ENCODE measurements at places on chromosomes 1 and 21.

DNA sequence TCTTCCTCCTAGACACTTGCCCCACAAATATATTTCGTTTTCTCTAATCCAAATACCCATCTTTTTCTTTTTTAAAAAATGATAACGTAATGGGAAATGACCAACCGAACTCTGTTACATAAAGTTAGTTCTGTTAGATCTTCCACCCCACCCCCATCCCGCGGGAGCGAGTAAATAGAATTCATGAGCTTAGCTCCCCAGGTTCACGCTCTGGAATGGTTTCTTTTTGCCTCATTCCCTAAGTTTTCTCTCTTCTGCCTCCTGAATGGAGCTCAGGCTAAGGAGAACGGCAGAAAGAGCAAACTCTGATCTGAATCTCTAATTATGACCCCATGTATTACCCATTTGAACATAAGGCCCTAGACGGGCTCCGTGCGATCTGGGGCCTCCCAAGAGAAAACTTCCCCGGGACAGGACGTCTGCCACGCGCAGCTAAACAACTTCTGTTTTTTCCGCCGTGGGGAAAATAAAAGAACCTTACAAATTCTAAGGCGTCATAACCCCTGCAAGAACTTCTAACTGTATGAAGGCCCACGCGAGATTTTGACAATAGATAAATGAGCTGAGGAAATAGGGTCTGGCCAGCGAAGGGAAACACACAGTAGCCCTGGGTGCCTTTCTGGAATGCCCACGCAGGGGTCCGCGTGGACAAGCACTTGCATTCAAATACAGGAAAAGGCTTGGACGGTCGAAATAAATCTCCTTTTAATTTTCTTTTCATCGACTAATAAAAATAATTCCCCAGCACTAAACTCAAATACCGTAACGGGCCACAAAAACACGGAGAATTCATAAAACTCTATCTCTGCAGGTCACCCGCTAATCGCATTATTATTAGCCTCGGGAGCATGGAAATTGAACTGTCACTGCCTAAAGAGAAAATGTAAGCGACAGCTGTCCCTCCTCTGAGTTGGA is 2.2 kb downstream of the TBX15 start:
- peak; percentile 42 for DNase-seq

DNA sequence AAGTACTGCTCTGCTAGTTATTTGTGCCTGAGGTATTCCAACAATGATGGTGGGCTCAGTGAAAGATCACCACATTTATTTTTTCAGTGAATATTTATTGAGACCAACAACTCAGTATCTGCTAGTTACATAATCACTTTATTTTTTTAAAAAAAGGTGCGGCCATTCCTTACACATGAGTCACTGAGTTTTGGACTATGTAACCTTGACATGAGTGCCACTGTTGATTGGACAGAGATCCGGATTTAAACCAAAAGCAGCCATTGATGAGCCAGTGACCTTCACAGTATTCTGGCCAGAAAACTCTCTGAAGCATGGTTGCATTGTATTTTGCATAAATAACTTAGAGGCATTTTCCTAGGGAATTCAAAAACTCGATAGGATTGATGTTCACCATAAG is 79.5 kb downstream of the NUF2 start:
- DNase-seq = no peak

DNA sequence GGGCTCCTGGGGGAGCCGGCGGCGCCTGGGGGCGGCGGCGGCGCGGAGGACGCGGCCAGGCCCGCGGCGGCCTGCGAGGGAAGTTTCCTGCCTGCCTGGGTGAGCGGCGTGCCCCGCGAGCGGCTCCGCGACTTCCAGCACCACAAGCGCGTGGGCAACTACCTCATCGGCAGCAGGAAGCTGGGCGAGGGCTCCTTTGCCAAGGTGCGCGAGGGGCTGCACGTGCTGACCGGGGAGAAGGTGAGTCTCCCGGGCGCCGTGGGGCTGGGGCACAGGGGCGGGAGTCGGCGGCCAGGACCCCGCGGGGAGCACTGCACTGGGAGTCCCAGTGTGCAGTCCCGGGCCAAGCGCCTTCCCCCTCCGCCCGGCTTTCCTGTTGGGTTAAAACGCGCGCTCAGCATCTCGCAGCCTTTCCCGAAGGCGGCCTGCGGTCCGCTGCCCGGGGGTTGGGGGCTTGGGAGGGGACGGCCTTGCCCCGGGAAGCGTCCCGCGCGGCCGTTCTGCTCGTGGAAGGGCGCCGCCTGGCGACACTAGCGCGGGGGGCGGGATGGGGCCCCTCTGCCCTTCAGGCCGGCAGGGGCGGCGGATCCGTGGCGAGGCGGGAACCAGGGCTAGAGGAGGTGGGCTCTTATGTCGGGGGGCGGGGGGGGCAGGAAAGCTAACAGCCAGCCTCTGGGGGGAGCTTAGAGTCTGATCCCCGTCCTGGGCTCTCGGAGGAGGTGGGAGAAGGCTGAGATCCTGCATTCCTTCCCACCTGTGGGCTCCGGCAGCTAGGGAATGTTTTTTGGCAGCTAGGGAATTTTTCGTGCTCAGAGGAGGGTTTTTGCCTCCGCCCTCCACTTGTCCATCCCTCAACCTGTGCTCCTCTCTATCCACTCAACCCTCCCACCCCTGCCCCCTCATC is 1.1 kb downstream of the HUNK start:
- DNase-seq = peak; percentile 63

GRCh38 chr1:26043765-26044164 is 2.2 kb downstream of the SLC30A2 start:
- no peak for DNase-seq

GRCh38 chr21:46569081-46569480 is 35.8 kb downstream of the S100B start:
- peak; percentile 19 for DNase-seq

GRCh38 chr1:155931332-155932038 is 2.7 kb downstream of the KHDC4 start:
- DNase-seq = no peak

DNA sequence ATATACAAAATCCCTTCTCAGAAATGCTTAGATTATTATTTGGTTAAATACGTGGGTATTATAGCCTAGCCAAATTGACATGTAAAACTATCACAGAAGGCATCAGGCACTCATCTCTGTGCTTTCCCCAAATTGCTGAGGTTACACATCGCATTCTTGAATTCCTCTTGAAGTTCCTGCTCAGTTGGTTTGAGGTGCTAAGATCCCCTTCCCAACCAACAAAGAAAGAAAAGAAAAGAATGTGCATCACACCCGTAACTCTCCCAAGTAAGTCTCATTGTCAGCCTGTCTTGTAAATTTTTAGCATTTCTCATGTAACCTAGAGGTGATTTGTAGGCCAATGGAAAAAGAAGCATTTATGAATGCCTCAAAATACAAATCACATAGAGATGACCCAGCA is 539.2 kb upstream of the PRMT6 start:
- DNase-seq = no peak

GRCh38 chr1:81712425-81712824 is 88.3 kb upstream of the ADGRL2 start:
- no peak for DNase-seq

- DNase-seq = no peak
Measured at GRCh38 chr1:184524248-184524647, 137.4 kb downstream of the C1orf21 start.

DNA sequence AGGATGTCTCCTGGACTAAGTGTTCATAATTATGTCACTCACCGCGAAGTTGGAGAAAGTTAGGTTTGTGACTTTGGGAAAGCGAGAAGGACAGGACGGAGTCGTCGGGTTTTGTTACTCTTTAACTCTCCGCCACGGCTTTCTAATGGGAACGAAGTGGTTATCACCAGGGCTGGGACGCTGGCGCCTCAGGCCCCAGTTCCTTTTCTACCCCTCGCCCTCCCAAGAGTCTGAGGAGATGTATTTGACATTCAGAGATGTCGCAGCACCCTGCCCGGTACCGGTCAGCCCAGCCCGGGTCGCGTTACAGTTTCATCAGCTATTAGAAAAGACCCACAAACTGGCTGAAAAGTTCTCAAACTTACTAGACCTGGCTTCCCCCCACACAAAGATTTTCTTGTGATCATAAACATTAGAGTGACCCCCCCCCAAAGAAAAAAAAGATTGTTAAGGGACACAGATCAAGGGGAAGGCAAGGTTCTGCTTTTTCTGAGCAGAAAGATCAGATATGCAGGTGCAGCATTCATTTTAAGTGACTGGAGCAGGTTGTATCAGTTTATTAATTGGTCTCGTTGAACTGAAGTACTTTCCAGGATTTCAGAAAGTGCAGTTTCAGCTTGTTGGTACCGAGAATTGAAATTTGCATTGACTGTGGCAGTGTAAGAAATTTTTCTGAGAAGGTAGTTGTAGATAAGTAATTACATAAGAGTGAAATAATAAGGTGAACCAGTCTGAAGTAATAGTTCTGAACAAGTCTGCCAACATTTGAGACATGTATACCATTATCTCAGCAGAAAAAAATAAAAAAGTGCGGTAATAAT is 859 bp upstream of the ZBTB18 start:
- DNase-seq = no peak

DNA sequence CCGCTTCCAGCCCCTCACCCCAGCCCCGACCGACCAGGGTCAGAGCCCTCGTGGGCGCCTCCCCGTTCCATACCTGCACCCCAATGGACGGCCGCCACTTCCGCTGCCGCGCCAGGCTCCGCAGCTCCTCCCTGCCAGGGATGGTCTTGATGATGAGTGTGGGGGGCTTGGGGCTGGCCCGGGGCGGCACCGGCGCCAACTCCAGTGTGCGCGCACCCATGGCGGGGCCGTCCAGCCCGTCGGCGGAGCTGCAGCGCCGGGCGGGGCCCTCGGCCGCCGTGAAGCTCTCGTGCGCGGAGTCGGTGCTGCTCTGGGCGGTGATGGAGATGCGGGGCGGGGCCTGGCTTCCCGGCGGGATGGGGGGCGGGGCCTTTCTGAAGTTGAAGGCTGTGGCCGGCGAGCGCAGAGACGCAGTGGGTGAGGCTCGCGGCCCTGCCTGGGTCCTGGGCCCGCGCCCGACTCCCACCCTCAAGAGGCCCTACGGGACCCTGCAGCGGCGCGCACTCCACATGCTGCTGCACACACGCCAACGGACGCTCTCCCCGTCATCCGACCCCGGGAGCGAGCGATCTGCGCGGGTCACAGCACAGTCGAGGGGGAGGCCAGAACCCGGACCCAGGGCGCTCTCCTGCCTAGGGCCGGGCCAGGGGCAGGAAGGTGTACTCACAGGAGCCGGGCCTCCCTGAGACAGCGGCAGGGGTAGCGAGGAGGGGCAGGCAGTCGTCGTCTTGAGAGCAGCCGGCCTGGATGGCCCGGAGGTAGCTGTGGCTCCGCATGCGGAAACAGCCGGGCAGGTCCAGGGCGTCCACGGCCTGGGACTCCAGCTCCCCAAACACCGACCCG is 26.1 kb upstream of the SMIM12 start:
- peak; percentile 68 for DNase-seq

- no peak for DNase-seq
Measured at GRCh38 chr1:207172885-207173284, 68.9 kb downstream of the C4BPA start.

GRCh38 chr1:12372180-12372579 is 142.3 kb downstream of the VPS13D start:
- no peak for DNase-seq

GRCh38 chr1:30312226-30312625 is 411.2 kb downstream of the MATN1 start:
- DNase-seq = no peak

DNA sequence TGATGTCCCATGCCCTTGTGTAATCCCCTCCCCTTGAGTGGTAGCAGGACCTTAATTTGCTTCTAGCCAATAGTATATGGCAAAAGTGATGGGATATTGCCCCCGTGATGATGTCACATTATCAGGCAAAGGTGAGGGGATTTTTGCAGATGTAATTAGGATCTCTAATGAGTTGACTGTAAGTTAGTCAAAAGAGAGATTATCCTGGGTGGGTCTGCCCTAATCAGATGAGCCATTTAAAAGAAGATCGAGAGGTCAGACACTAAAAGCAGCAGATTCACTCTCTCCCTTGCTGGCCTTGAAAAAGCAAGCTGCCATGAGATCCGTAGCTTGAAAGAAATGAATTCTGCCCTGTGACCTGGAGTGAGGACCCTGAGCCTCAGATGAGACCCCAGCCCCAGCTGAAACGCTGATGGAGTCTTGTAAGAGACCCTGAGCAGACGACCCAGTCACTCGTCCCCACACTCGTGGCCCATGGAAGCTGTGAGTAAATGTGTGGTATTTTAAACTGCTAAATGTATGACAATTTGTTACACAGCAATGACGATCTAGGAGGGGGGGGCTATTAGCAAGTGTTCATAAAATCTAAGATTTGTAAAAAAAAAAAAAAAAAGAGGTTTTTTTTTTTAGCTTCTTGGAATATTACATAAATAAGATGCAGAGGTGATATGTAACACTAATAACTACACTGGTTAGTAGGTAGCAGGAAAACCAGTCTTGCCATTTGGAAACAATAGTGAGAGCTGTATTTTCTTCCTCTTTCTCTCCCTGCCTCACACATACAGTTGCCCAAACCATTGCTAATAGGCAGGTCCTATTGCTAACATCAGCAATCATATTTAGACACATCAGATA is 50.3 kb upstream of the TARBP1 start:
- DNase-seq = no peak

- peak; percentile 44 for DNase-seq
Measured at GRCh38 chr21:45248893-45249381, 38.8 kb downstream of the POFUT2 start.

- peak; percentile 32 for DNase-seq
Measured at GRCh38 chr1:21175670-21176581, 771 bp downstream of the EIF4G3 start.
